ENCODE measurements at places on chromosomes 12 and 14.

DNA sequence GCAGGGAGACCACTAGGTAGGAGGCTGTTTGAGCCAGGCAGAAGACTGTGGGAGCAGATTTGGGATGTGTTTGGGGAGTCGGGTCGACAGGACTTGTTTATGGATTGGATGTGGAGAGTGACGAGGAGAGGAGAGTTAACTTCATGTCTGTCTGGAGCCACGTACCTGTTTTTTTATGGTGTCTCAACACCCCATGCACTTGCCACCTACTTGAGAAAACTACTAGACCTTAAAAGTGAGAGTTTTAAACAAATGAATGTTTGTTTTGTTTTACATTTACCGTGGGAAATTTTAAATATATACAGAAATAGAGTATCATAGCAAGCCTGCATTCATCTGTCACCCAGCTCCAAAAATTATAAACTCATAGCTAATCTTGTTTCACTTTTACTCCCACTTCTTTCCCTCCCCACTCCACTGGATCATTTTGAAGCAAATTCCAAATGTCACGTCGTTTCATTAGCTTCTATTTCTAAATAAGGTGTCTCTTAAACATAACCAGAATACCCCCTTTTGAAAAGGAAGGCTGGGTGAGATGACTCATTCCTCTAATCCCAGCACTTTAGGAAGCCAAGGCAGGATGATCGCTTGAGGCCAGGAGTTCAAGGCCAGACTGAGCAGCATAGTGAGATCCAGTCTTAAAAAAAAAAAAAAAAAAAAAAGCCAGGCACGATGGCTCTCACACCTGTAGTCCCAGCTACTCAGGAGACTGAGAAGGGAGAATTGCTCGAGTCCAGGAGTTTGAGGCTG is 136.2 kb downstream of the ANO6 start:
- no peak for DNase-seq

DNA sequence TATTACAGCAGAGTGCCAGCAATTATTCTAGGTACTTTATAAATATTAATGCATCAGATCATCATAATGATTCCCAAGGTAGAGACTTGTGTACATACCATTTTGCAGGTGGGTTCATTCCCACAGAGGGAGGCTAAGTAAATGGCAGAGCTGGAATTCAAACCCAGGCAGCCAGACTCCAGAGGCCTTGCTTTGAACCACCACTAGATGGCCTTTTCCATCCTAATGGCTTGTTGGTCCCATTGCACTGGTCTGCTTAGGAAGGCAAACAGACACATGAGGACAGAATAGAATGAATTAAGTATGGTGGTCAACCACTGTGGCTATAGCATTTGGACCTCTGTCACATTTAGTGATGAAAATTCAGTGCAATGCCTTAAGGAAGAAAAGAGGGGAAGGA is 158.7 kb downstream of the METTL25 start:
- no peak for DNase-seq

GRCh38 chr14:94400422-94400841 is 12.0 kb upstream of the SERPINA1 start:
- DNase-seq = no peak

- DNase-seq = no peak
Observed at GRCh38 chr12:112839386-112839972, 47.9 kb downstream of the RPH3A start.

All from breast epithelium (tissue), 4 donors.